Placental pericyte (primary cell): ENCODE measurements at places on chromosomes 1 and 21. TPM values are rescaled to one million over a fixed set of nuclear protein-coding genes. Genes with fewer than 3 reads are reported as not detected.

The OR10Z1 gene
- total RNA-seq: not detected in 2 replicates

The UFC1 gene
- total RNA-seq: 66.7 and 120 TPM in 2 replicates

The MROH7 gene
- total RNA-seq: not detected in 2 replicates

The VCAM1 gene
- 33.8 and 113 TPM in 2 replicates for total RNA-seq

The RUNX3 gene
- total RNA-seq: not detected in 2 replicates

The KRTAP12-2 gene
- not detected in 2 replicates for total RNA-seq
